Left forelimb (tissue), 1 donor: ENCODE measurements at places on chromosomes 3 and 15.

GRCh38 chr15:60673918-60674558, 195.1 kb upstream of the ICE2 start:
- DNase-seq = no peak

DNA sequence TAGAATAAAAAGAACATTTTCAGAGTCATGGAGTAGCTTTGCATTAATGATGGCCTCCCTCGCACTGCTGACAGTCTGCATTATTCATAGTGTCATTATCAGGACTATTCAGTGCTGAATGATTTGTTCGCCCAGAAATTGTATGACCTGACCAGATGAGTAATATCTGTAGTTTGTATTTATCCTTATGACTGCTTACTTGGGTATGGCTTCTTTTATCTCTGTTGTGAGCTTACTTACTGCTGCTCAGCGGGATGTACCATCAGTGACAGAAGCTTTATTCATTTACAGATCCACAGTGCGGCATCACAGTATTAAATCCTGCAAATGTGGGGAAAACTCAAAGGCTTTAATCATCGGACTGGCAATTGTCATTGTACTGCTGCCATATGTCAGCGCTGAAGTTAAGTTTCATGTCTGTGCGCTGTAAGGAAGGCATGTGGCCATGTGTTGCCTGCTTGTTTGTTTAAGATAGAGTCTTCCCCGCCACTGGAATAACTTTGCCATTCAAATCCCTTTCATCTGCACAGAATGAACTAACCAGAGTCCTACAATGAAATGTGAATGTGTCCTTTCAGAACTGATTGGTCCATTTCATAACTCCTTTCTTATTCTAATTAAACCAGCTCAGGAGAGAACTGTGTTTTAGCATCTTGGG, 262.2 kb downstream of the CHL1 start:
- DNase-seq = no peak

DNA sequence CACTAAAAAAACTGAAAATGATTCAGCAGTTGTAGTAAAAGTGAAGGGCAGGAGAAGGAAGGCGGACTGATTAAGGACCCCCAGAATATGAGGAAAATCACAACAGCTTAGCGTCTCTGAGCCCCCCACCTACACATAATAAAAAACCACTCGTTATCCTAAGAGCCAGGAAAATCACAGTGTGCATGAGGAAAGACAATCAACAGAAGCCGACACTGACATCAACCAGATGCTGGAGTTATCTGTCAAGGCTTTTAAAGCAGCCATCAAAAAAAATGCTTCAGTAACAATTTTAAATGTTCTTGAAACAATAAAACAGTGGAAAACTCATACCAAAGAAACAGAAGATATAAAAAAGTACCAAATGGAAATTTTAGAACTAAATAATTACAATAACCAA, 9.7 kb upstream of the CXCR6 start:
- DNase-seq = no peak

GRCh38 chr3:72973786-72974185, 22.8 kb upstream of the PPP4R2 start:
- DNase-seq = no peak

DNA sequence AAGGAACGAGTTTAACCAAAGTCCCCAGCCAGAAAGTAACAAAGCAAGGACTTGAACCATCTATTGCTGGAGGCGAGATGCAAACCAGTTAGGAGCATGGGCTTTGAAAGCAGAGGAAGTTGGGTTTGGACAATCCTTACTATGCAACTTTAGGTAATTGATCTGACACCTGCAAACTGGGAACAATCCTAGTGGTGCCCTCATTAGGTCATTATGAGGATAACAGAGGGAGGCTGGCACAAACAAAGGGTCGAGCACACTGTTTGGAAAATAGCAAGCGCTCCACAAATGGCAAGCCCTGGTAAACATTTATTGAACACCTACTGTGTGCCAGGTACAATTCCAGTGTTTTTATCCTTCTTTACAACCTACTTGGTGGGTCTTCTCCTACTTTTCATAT, 45.6 kb downstream of the WNT5A start:
- DNase-seq = no peak

DNA sequence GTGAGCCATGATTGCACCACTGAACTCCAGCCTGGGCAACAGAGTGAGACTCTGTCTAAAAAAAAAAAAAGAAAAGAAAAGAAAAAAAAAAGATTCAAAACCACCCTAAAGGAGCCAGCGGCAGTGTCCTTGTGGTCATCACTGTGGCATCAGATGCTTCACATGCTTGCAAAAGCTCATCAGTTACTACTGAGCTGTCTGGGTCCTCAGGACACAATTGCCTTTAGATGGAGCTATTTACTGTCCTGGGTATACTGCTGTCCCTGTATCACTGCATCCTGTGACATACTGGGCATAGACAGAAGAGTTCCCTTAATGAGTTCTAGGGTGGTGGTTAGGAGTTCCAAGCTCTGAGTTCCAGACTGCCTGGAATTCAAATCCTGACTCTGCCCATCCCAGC, 85.8 kb downstream of the LINGO1 start:
- no peak for DNase-seq

DNA sequence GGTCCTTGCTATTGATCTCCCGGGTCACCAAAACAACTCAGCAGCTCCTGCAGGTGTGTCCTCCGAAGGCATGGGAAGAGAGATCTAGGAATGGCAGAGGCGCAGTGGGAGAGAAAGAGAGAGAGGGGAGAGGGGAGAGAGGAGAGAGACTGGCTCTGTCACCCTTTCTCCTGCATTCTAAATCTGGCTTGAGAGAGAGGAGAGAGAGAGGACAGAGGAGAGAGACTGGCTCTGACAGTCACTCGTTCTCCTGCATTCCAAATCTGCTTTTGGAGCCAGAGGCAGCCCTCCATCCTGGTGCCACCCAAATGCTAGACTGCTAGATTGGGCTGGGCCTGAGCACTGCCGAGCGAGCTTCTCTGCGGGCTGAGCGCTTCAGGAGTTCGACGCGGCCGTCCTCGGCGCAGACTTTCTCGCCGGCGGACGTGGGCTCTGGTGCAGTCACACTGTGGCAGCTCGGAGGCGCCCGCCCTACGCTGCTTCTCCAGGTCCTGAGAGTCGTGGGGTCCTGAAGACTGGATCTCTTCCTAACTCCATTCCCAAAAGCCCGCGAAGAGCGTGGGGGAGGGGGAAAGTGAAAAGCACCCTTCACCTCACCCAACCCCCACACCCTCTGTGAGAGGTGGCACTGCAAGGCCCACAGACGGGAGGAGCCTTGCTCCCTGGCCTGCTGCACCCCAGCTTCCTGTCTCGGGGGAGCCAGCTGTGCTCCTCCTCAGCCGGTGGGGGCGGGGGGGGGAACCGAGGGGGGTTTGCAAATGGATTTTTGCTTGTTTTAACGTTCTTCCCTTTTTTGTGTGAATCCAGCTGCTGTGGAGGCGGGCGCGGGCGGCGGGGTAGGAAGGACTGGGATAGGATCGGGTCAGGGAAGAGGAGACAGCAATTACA, 222.3 kb downstream of the MEIS2 start:
- DNase-seq = no peak

DNA sequence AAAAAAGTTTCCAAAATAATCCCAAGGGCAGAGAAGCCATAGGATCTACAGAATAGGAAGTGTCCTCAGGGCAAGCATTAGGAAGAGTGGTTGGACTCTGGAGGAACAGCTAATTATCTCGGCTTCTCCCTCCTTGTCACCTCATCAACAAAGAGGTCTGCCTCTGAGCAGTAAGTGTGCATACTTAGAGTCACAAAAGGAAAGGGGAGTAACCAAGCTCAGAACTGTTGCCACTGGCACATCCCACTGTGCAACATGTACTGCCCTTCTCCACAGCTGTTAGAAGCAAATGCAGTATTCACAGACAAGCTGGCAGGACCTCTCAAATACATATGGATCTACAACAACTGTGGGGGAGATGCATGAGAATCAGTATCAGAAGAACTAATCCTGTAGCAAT, 31.5 kb downstream of the NGLY1 start:
- DNase-seq = no peak

GRCh38 chr15:75677465-75678323, 30.0 kb downstream of the SNX33 start:
- DNase-seq = no peak

DNA sequence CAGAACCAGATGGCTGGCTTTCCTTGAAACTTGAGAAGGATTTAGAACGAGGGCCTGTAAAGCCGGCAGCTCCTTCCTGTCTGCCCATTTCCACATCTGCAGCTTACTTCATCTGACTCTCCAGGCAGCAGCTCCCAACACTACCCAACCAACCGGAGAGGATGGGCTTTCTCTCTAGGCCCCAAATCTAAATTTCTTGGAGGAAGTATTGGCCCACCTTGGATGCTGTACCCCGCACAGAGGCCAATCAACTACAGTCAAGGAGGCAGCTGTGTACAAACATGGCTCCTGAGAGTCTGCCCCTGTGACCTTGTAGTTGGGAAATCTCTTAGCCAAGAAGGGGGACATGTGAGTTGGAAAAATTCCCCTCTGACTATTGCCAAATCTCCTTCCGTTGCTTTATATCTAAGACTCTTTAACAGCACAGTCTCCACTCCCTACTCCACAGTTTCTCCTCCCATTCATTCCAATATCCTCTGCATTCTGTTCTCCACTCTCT, 8.0 kb upstream of the ACAP2 start:
- no peak for DNase-seq

DNA sequence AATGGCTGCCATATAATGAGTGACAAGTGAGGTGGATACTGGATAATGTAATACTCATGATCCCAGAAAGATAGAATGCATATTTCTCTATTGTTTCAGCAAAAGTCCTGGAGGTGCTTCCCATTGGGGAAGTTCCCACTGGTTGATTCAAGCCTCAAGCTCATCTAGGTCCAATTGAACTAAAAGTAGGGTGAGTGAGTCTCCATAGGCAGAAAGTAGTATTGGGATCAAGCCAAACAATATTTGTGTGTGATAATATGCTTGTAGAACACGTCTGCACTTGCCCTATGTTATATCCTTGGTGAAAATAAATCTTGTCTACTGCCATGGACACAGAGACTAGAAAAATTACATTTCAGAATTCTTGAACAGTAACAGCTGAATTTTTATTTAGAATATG, 14.8 kb upstream of the ZBTB20 start:
- DNase-seq = no peak

DNA sequence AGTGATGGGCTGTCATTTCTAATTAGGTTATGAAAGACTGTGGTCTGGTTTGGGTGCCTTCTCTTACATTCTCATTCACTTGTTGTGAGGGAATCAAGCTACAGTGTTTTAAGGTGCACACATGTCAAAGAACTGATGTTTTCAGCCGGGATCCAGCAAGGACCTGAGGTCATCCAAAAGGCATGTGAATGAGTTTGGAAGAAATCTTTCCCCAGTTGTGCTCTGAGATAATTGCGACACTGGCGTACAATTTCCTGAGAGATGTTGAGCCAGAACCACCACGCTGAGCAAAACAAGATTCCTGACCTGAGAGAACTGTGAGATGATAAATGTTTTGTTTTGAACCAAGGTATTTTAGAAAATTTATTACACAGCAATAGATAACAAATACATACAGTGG, 295.3 kb upstream of the SLITRK3 start:
- no peak for DNase-seq
